ENCODE measurements at places on chromosomes 6 and 20. TPM values are rescaled to one million over a fixed set of nuclear protein-coding genes. Genes with fewer than 3 reads are reported as not detected.

SYNE1 gene
- total RNA-seq = 154 TPM

CALHM4 gene
- total RNA-seq = not detected

FRK gene
- 3.2 TPM for total RNA-seq

IDH3B gene
- total RNA-seq = 84.9 TPM

DNA sequence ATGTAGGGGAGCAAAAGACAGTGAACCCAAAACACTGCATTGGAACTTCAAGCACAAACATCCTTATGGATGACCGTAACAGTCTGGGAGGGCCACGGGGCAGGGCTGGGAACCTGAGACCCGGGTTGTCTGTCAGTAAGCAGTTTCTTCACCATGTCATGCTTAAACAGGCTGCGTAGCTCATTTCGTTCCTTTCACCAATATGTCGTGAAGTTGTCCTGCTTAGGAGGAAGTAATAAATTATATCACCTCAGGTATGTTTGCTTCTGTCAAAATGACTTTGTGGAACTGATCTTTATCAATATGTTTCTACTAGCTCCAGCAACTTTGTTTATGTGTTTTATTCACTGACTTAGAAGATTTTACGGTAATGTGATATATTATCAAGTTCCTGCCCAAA is 12.4 kb upstream of the MAK start:
- DNase-seq = no peak

DNA sequence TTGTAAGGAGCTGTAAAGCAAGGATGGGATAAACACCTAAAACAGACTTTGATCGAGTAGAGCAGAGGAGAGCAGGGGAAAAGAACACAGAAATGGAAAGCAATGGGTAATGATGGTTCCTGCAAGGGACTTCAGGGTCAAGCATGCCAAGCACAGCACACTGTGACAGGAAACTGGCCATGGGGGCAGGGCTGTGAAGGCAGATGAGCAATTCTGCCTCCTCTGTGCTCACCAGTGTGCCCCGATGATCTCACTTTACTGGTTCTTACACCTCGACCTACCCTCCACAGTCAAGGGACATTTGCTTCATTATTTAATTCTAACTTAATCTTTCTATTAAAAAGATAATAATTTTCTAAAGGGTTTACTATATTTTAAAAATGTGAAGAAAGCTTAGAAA is 21.6 kb upstream of the MYB start:
- no peak for DNase-seq

GRCh38 chr6:138923561-138923960 is 64.5 kb downstream of the REPS1 start:
- DNase-seq = no peak

DNA sequence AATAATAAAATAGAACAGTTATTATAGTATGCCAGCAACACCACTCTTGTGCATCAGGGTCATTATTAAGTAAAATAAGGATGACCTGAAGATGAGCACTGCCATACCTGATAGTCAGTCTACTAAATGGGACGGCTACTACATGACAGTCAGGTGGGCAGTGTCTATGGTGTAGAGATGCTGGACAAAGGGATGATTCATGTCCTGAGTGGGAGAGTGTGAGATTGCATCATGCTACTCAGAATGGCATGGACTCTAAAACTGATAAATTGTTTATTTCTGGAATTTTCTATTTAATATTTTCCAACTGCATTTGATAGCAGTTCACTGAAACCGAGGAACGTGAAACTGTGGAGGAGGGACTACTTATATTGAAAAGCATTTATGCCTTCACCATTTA is 38.8 kb downstream of the SNX9 start:
- no peak for DNase-seq

- DNase-seq = no peak
These were observed 191.5 kb downstream of the CDH4 start for GRCh38 chr20:61443443-61444126.

DNA sequence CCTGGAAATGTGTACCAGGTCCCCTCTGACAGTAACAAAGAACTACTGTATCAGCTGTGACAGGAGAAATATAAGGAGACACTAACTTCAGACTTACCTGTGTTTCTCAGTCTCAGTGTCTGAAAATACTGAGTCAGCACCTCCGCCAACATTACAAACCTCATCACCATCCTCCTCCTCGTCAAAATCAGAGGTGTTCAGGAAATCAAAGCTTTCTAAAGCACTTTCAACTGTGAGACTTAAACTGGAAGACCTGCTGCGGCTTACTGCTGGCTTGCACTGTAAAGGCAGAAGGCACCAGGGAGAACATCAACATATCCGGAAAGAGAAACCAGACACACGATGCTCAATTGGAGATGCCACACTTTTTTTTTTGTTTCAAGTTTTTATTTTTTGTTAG is 40.3 kb upstream of the ARMH2 start:
- no peak for DNase-seq

GRCh38 chr6:75602246-75603105 is 796 bp downstream of the SENP6 start:
- DNase-seq = peak; percentile 73

DNA sequence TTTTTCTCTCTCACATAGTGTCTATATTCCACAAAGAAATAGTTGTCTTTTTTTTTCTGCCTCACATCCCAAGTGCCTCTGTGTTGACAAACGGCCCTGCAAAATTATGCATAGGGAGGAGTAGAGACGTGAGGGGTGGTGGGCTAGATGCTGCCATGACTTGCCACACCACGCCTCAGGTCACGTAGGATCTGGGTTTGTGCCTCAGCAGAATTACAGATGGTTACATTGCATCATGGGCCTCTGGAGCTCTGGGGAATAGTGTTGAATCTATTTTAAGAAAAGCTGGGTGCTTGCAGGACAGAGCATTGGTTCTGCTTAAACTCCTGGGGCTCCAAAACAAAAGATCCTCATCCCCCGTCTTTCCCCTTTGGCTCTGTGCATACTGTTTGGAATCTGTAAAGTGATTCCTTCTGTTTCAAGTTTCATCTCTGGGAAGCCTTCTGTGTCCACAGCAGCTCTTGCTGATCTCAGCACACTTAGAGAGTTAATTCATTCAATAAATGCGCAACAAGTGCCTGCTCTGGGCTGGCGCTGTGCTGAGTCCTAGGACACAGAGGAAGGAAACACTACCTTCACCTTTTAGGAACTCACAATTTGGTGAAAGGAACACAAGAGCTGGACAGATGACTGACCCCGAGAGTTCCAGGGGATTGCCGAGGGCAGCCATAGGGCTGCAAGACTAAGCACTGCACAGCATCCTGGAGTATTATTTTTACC is 2.4 kb downstream of the FANCE start:
- no peak for DNase-seq

DNA sequence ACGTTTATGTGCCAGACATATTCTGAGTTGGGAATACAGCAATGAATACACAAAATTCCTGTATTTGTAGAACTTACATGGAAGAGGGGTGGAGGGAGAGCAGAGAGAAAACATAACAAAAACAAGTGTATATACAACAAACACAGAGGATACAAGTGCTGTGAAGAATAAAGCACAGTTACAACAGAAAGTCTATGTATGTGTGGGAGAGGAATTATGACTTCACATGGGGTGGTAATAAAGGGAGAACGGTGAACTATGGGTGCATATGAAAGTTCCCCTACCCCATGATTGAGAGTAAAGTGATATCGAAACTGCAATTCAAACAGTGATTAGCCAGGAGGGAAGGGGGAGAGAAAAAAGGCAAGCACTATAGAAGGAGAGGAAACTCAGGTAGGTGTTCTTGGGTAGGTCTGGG is 24.6 kb downstream of the HBS1L start:
- DNase-seq = no peak

DNA sequence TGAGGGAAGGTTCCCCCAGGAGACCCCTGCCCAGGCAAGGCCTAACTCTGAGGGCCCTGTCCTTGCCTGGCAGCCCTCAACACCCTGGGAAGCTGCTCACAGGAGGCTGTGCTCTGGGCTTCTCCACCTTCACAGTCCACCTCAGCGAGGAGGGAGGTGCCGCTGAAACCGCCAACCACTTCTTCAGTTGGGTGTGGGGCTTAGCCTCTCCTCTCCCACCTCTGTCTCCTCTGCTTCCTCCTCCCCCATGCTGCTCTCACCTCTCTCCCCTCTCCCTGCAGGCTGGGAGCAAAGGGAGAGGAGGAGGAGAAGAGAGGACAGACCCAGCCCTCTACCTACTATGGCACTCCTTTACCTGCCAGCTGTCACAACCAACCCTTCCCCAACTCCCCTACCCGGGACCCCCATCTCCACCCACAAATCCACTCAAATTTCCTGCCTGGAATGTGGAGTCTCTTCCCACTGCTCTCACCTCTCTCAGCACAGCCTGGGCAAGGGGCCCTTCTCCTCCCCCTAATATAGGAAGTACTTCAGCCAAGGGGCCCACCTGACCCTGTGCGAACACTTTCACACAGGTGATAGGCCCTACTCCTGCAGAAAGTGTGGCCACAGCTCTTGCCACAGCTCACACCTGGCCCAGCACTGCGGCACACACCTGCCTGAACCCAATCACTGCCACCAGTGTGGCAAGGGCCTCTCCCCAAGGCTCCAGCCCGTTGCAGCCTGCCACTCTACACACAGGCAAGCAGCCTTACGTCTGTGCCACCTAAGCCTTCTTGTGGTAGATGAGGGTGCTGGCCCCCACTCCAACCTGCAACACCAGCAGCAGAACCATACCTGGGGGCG is 7.2 kb downstream of the RING1 start:
- no peak for DNase-seq

GRCh38 chr6:139186242-139186641 is 51.4 kb downstream of the HECA start:
- DNase-seq = no peak

- no peak for DNase-seq
These were observed 93.2 kb upstream of the MAN1A1 start for GRCh38 chr6:119442776-119443184.

DNA sequence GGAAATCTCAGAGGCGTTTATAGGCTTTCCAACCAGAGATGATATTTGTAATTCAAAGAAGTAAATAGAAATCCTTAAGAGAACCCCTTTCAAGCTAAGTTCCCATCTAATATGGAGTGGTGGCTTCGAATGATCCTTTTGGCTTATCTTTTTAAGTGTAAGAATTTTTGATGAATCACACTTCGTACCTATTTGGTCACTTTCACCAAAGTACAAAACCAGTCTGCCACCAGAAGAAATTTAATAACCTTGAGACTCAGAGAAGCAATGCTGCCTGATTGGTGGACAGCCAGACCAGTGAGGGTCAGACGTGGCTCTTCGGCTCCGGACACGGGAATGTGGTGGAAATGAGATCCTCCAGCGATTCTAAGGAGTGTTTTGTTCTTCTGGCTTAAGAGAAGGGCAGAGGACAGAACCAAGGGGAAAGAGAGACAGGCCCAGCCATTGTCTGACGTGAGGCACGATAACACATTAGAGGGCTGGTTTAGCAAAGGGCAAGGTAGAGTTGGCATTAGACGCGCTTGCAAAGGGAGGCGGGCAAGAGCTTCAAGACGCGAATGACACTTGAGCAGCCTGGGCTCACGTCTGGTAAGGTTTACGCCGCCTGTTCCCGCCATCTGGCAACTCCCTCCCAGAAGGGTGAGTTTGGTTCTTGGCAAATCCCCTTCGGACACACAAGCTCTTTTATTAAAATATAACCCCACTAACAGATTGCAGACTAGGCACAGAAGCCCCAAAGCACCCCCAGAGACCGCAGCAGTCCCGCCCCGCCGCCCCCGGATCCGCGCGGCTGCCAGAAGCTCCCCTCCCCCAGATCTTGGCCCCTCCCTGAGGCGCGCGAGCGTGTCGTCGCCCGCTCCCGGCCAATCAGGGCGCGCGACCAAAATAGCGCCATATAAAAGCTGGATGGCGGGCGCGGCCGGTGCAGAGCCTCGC is 50.0 kb upstream of the EZR start:
- peak; percentile 90 for DNase-seq

DNA sequence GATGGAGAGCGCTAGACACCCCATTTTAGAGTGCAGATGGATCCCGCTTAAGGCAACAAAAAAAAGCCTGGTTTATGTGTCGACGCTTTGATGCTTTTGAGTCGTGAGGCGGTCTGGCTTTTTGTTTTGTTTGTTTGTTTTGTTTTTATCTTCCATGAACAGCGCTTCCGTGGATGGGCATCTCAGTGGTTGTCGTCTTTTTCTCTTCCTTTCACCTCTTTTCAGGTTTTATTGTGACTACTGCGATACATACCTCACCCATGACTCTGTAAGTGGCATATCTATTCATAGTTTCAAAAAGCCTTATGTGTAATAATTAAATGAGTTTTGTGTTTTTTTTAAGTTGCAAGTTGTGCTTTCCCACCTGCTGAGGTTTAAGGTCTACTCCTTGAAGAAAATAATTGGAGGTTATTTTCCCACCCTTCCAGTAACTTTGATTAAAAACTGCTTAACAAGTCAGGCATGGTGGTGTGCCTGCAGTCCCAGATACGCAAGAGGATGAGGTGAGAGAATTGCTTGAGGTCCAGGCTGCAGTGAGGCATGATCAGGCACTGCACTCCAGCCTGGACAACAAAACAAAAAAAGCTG is 476 bp downstream of the SNRPC start:
- DNase-seq = no peak

DNA sequence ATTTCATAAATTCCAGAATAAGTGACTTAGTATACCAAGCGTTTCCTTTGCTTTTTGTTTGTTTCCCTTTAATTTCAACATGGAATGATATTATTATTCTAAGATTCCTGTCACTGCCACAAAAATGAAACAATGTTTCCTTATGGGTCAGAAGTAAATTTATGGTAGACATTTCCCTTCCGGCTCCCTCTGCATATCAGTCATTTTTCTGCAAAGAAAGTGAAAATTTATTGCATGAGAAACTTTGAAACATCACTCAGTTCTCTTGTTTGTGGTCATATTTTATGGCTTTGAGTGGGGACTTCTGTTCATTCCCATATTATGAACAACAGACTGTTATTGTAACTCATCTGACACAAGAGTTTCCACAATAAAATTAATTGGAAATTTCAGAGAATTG is 97.8 kb downstream of the NKAIN2 start:
- no peak for DNase-seq

DNA sequence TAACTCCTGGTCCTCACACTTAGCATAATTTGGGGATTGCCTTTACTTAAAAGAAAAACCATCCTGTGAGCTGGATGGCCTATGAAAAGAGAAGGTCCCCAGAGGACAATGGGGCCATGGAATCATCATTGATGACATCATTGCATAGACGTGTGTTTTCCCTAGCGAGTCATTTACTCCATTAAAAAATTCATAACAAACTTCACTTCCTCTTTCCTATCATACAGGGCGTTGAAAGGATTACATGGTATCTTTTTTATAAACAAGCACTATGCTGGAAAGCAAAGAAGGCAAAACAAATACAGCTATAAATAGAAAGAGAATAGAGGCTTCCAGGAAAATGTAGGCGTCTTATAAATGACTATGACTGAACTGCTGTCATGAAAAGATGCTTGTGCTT is 11.3 kb upstream of the COL12A1 start:
- no peak for DNase-seq

GRCh38 chr6:116419069-116419786 is 41.9 kb upstream of the CALHM6 start:
- no peak for DNase-seq

- DNase-seq = no peak
These were observed 94.4 kb upstream of the ADGRF4 start for GRCh38 chr6:47603995-47604394.

GRCh38 chr6:125843593-125843992 is 52.8 kb downstream of the NCOA7 start:
- no peak for DNase-seq

- DNase-seq = no peak
These were observed 3.7 kb upstream of the RNASET2 start for GRCh38 chr6:166959911-166960608.
